ENCODE measurements at places on chromosomes 1 and 21. TPM values are rescaled to one million over a fixed set of nuclear protein-coding genes. Genes with fewer than 3 reads are reported as not detected.

GRCh38 chr1:32388641-32389040, 5.6 kb downstream of the BSDC1 start:
- no peak for DNase-seq

DNA sequence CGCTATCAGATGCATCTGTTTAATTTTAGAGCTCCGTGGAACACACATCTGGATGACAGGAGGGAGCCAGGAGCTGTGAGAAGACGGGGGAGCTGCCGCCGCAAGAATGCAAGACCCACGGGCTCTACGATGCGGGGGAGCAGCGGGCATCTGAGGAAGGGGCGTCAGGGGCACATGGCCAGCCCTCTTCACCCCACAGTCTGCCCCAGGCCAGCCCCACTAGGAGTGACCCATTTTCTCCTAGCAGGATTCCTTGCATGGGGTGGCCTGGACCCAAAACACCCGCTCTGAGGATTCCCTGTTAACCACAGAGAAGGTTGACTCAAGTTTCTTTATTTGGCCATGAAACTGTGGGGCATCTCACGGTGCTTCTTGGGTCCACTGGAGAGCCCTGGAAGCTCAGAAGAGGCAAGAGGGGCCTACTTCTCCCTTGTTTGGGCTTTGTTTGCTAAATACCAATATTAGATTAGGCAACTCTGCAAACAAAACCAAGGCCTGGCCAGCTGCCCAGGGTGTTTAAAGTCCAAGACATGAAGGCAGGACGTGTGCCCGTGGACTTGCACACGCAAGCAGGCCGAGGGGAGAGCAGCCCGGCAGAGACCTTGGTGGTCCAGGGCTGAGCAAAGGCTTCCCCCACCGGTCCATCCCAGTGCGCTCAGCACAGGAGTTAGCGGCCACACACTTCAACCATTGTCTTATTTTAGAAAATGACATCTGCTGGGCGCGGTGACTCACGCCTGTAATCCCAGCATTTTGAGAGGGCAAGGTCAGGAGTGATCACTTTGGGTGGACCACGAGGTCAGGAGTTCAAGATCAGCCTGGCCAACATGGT, 89.8 kb downstream of the DHRS3 start:
- no peak for DNase-seq

- DNase-seq = no peak
Measured at GRCh38 chr21:35857095-35857494, 203.2 kb downstream of the SETD4 start.

- DNase-seq = no peak
Measured at GRCh38 chr1:204680461-204680860, 5.1 kb downstream of the LRRN2 start.

- DNase-seq = no peak
Measured at GRCh38 chr1:162177126-162177525, 107.6 kb downstream of the NOS1AP start.

GRCh38 chr21:14452031-14452726, 69.2 kb upstream of the HSPA13 start:
- DNase-seq = no peak

DNA sequence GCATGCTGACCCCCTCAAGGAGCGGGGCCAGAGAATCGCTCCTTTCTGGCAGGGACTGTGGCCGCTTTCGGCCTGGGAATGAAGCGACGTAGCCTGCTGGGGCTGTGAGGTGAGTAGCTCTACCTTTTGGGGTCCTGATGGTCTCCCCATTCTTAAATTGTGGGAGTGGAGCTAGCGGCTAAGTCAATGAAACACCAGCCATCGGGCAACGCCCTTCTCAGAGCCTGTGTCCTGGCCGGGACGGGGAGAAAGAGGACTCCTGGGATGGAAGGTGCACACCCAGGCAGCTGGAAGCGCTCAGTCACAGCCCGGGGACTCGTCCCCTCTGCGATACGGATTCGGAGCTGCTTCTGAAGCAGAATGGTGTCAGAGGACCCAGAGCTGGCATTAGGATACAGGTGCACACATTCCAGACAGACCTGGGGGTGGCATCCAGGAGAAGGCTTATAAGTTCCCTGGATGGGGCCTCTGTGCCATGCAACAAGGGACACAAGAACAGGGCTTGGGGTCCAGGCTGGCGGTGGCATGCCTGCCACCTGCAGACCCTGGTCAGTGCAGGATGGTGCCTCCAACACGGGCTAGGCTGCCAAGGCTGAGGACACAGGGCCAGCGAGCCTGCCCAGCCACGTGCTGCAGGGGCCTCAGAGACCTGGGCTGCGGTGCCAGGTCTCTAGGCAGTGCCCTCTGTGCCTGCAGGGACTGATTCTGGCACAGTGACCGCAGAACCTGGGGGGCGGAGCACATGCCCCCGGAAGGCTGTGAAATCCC, 945 bp upstream of the WNT9A start:
- no peak for DNase-seq

DNA sequence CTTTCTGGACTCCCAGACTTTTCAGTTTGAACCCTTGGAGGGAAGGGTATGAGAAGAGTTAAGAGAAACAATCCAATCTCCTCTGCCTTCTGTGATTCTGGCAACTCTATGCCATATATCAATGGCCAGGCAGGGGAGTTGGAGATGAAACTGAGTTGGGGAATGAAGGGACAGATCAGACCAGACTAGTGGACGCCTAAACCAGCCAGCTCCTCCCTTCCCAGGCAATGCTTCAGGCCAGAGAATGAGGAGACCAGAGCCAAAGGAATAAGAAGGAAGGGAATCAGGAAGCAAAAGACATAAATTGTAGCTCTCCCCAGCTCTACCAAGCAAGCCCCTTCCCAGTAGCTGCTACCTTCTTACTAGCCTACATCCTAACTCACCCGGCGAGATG, 22.7 kb downstream of the PLEKHA6 start:
- DNase-seq = no peak

DNA sequence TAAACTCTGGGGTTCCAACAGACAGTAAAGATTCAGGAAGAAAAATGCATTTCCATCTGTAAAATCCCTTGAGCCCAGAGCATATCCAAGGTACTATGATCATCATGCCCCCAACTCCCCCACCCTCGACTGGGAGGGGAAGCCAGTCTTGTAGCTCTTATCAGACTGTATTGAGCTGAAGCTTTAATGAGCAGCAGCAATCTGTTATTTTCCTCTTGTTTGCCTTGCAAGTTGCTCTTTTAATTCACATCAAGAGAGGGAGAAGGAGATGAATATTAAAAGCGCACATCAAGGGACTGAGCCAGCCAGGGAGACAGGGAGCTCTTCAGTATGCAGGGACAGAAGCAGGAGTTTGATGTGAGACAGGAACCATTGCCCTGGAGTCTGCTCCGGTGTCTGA, 52.5 kb upstream of the KCNA3 start:
- DNase-seq = no peak

- peak; percentile 76 for DNase-seq
Measured at GRCh38 chr1:26035959-26036755, 9.8 kb downstream of the SLC30A2 start.

RPE65 gene
- 0.09 TPM for polyA plus RNA-seq

SRSF10 gene
- 269 TPM for polyA plus RNA-seq

PROK1 gene
- polyA plus RNA-seq = not detected

FAM110D gene
- polyA plus RNA-seq = 1.7 TPM

IL19 gene
- 0.83 TPM for polyA plus RNA-seq

WNT3A gene
- polyA plus RNA-seq = 0.12 TPM

ARHGAP29 gene
- polyA plus RNA-seq = 94.3 TPM

TEX38 gene
- polyA plus RNA-seq = 0.34 TPM

CAMSAP2 gene
- polyA plus RNA-seq = 36.0 TPM
